ENCODE measurements at places on chromosomes 12 and 14. TPM values are rescaled to one million over a fixed set of nuclear protein-coding genes. Genes with fewer than 3 reads are reported as not detected.

DNA sequence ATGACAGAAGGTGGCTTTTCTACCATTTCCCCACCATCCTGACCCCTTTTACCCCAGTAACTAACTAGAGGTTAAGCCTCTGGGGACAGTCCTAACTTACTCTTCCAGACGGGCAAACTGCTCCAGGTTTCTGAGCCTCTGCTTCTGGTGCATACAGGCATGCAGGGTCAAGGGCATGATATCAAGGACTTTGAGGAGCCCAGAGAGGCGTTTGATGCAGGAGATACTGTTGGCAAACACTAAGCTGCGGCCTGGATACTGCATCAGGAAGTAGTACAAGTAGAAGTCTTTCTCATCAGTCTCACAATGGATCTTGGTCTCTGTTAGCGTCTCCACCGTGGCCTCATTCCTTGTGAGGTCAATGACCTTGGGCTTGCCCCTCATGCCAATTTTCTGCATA, 21.0 kb downstream of the DDX24 start:
- H3K36me3 ChIP-seq: peaks cover 60% of the 10 kb centered on the region
- no peaks in the 10 kb centered on the region for H3K27me3 ChIP-seq
- no peaks in the 10 kb centered on the region for H3K4me1 ChIP-seq
- no peak overlapping the region for H3K27ac ChIP-seq
- no peak overlapping the region for H3K4me3 ChIP-seq

GRCh38 chr14:100362311-100362927, 39.3 kb downstream of the SLC25A47 start:
- H3K27ac ChIP-seq: no peak overlapping the region
- H3K4me3 ChIP-seq: no peak overlapping the region
- H3K36me3 ChIP-seq: peaks cover 20% of the 10 kb centered on the region
- no peak for DNase-seq

DNA sequence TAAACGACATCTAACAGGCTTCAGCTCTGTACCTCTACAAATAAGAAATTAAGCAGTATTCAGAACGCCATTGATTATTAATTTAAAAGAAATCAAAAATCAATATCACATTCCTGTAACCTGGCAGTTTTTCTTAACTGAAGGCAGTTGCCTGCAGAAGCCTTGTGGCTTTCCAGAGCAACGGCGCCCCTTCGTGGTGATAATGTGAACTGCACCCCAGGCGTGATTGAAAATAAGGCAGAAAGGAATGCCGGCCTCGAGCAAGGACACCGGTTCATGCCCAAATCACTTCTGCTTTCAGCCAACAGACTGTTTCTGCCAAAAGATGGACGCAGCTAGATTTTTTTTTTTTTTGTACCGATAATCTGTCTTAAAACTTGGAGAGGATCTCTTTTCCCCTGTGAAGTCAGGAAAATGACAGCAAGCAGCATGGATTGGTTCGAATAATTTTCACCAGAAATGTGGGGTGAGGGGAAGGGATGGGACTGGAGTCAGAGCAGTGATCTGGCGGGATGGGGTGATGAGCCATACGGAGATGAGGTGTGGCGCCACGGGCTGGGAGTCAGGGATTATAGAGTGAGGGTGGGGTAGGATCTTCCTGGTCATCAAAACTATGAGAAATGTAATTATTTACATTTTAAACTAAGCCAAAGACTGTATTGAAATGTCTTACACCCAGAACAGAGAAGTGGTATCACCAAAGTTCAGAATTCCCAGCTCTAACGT, 473.0 kb downstream of the DPF3 start:
- no peaks in the 10 kb centered on the region for H3K4me1 ChIP-seq
- H3K27ac ChIP-seq: no peak overlapping the region
- no peak overlapping the region for H3K4me3 ChIP-seq

DNA sequence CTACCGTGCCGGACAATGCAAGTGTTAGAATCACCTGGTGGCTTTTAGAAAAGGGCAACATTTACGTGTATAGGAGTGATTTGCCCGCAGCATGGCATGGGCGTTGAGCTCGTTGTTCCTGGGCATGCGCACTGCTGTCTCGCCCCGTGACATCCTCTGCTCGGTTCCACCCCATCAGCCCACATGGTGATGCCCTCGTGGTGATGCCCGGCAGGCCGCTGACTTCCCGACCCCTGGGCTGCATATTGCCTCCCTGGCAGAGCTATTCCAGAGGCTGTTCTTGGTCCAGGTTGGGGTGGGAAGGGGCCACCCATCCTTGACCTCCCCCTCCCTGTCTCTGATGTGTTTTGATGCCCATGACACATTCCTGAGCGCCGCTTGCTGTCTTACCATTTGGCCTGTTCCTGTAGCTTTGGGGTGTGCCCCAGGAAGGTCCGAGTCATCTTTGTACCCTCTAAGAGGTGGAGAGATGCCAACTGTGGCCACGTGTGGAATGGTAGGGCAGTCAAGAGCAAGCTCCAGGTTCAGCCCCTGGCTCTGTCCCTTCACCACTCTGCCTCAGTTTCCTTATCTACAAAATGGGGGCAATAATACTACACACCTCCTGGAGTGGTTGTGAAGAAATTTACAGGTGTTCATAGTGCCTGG, 4.8 kb downstream of the HIP1R start:
- H3K4me1 ChIP-seq: peaks cover 4% of the 10 kb centered on the region
- no peaks in the 10 kb centered on the region for H3K27me3 ChIP-seq
- H3K27ac ChIP-seq: no peak overlapping the region
- H3K4me3 ChIP-seq: no peak overlapping the region

- DNase-seq: no peak
- no peaks in the 10 kb centered on the region for H3K36me3 ChIP-seq
- no peaks in the 10 kb centered on the region for H3K4me1 ChIP-seq
- H3K27me3 ChIP-seq: no peaks in the 10 kb centered on the region
- H3K27ac ChIP-seq: no peak overlapping the region
Measured at GRCh38 chr12:15596174-15596573, 193.0 kb downstream of the EPS8 start.

- no peak overlapping the region for H3K27ac ChIP-seq
- H3K4me3 ChIP-seq: no peak overlapping the region
- peaks cover 9% of the 10 kb centered on the region for H3K4me1 ChIP-seq
- no peak for DNase-seq
Measured at GRCh38 chr12:4438834-4439596, 6.6 kb downstream of the FGF6 start.

DNA sequence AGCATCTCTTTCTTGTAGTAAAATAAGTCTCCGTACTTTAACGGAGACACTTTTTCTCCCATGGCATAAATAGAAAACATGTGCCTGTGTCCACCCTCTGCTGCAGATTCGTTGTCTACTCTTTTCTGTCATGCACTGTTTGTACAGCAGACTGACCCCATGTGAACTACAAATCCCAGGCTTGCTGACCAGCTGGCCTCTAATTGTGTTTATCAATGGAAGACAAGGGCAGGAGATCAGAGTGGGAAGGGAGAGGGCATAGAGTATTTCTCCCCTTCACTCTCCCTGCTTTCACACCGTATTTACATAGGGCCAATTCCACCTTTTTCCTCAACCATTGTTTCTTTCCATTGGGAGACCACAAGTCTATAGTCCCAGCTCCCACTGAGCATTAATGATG, 31.0 kb upstream of the TMTC2 start:
- no peak overlapping the region for H3K27ac ChIP-seq
- no peak overlapping the region for H3K4me3 ChIP-seq
- no peaks in the 10 kb centered on the region for H3K36me3 ChIP-seq
- no peaks in the 10 kb centered on the region for H3K4me1 ChIP-seq
- H3K27me3 ChIP-seq: no peaks in the 10 kb centered on the region

- no peak overlapping the region for H3K4me3 ChIP-seq
- no peaks in the 10 kb centered on the region for H3K27me3 ChIP-seq
- H3K4me1 ChIP-seq: no peaks in the 10 kb centered on the region
- no peak for DNase-seq
- no peaks in the 10 kb centered on the region for H3K36me3 ChIP-seq
Measured at GRCh38 chr14:63745272-63745671, 17.4 kb upstream of the SGPP1 start.

GRCh38 chr12:58465418-58465817, 454.9 kb downstream of the LRIG3 start:
- H3K4me3 ChIP-seq: no peak overlapping the region
- no peak overlapping the region for H3K27ac ChIP-seq
- DNase-seq: no peak
- no peaks in the 10 kb centered on the region for H3K4me1 ChIP-seq
- H3K27me3 ChIP-seq: no peaks in the 10 kb centered on the region
- H3K36me3 ChIP-seq: no peaks in the 10 kb centered on the region

DNA sequence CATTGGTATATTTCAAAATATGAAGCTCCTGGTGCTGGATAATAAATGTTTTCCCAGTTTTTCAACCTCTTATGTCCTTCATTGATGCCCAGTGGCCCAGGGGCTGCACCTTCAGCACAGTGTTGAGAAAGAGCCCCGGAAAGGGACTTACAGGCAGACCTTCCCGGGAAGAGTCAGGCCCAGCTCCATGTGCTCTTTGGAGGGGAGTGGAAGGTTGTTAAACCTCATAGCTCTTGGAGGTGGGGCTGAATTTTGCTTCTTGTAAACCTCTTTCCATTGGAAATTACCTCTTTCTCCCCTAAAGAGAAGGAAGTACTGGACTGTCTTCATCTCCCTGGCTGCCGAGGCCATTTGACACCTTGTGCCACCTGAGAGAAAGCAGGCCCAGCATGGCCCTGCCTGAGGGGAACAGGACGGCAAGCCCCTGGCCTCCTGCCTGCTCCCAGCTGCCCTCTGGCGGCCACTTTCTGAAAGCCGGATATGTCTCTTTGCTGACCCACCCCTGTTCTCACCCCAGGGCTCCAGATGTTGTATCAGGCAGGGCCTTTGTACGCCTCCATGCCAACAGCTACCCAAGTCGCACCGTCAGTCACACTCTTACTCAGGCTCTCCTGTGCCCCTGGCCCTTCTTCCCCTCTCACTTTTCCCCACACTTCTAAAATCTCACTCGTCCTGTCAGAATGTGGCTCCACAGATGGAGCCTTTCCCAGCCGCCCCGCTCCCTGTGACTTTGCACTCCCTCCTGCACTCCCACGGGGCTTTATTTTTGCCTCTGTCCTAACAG, 43.0 kb downstream of the EVL start:
- DNase-seq: peak; percentile 89
- H3K27ac ChIP-seq: peak overlapping the region; percentile 54
- no peak overlapping the region for H3K4me3 ChIP-seq
- peaks cover 95% of the 10 kb centered on the region for H3K36me3 ChIP-seq
- H3K4me1 ChIP-seq: peaks cover 57% of the 10 kb centered on the region

- peaks cover 10% of the 10 kb centered on the region for H3K4me1 ChIP-seq
- H3K36me3 ChIP-seq: no peaks in the 10 kb centered on the region
- H3K4me3 ChIP-seq: no peak overlapping the region
- no peak overlapping the region for H3K27ac ChIP-seq
- no peak for DNase-seq
Measured at GRCh38 chr12:1794440-1795090, 25.8 kb upstream of the LRTM2 start.

- H3K4me3 ChIP-seq: peak overlapping the region; percentile 96
- H3K4me1 ChIP-seq: peaks cover 4% of the 10 kb centered on the region
- no peaks in the 10 kb centered on the region for H3K27me3 ChIP-seq
- peak overlapping the region; percentile 97 for H3K27ac ChIP-seq
- H3K36me3 ChIP-seq: peaks cover 33% of the 10 kb centered on the region
Measured at GRCh38 chr12:92144631-92145480, 790 bp downstream of the BTG1 start.

DNA sequence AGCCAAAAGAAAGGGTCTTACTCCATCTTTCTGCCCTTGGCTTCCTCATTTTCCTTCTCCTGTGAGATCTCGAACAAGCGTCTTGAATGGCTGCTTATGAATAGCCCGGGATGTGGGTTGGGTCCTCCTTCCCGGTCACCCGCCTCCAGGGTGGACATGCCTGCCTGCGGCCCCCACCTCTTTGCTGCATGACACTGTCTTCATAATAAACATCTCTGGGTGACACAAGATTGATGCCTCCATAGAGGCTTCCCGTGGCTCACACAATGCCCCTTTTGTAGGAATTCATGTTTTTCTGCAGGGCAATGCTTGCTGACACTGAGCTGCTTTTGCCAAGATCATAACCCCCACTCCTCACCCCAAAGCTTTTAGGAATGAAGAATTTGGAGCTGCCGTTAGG, 125.9 kb downstream of the ZNF664 start:
- no peaks in the 10 kb centered on the region for H3K36me3 ChIP-seq
- H3K4me3 ChIP-seq: no peak overlapping the region
- DNase-seq: no peak
- H3K27me3 ChIP-seq: peaks cover 10% of the 10 kb centered on the region
- no peak overlapping the region for H3K27ac ChIP-seq

DNA sequence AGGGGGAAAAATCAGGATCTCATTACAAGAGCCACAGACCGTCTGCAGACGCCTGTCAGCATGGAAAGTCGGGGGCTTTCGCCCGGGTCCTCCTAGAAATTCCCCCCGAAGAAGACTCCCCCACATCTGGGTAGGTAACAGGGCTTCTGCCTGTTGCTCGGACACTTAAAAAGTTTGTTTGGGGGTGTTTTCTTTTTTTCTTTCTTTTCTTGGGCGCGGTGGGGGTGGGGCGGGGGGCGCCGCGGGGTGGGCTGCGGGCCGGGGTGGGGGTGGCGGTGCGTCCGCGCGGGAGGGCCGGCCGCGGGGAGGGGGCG, 358 bp downstream of the ELK3 start:
- no peak for DNase-seq
- H3K27ac ChIP-seq: peak overlapping the region; percentile 76
- no peaks in the 10 kb centered on the region for H3K27me3 ChIP-seq

GRCh38 chr14:95299271-95299670, 20.4 kb downstream of the CLMN start:
- no peak for DNase-seq
- H3K4me1 ChIP-seq: no peaks in the 10 kb centered on the region
- H3K27ac ChIP-seq: no peak overlapping the region
- H3K36me3 ChIP-seq: no peaks in the 10 kb centered on the region

DNA sequence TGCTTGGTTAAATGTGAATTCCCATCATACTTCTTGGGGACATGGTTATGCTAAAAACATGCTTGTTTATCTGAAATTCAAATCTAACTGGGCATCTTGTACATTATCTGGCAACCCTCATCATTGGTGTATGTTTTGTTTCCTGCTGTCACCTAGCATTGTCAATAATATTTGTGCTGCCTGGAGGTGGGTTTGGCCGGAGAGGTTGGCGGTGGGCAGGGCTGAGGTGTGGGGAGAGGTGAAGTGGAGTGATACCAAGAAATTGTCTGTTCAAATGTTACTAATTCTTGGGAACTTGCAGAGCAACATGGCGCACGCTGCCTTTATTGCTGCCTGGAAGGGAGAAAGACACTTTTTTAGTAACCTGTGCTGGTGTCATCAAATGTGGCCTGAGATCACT, 280.5 kb downstream of the VRK1 start:
- no peaks in the 10 kb centered on the region for H3K27me3 ChIP-seq
- no peaks in the 10 kb centered on the region for H3K36me3 ChIP-seq
- peaks cover 5% of the 10 kb centered on the region for H3K4me1 ChIP-seq
- DNase-seq: no peak
- no peak overlapping the region for H3K4me3 ChIP-seq

GRCh38 chr14:20379743-20380142, 33.6 kb downstream of the TEP1 start:
- H3K27ac ChIP-seq: no peak overlapping the region
- H3K4me3 ChIP-seq: no peak overlapping the region
- H3K36me3 ChIP-seq: peaks cover 65% of the 10 kb centered on the region
- H3K4me1 ChIP-seq: no peaks in the 10 kb centered on the region

- no peaks in the 10 kb centered on the region for H3K27me3 ChIP-seq
- no peaks in the 10 kb centered on the region for H3K36me3 ChIP-seq
- peak overlapping the region; percentile 93 for H3K27ac ChIP-seq
- H3K4me3 ChIP-seq: peak overlapping the region; percentile 65
- H3K4me1 ChIP-seq: peaks cover 5% of the 10 kb centered on the region
Measured at GRCh38 chr12:106358396-106359241, 1.1 kb downstream of the POLR3B start.

AICDA gene
- 0.42 TPM for total RNA-seq

PLEKHD1 gene
- total RNA-seq: 0.09 TPM

IFNG-AS1 gene
- total RNA-seq: 1.3 TPM

GALNT16 gene
- total RNA-seq: 0.76 TPM

PPP1CC gene
- 139 TPM for total RNA-seq

GUCY2C gene
- under 0.01 TPM for total RNA-seq

KRT1 gene
- 9.3 TPM for total RNA-seq

SPX gene
- total RNA-seq: 10.7 TPM

CRIP2 gene
- 15.9 TPM for total RNA-seq

Measured in thymus (tissue), 14 donors.